LNCaP clone FGC (cell line): ENCODE measurements at places on chromosomes 5 and 9.

- DNase-seq: peak; percentile 17
Measured at GRCh38 chr9:24090566-24090965, 264.5 kb upstream of the ELAVL2 start.

DNA sequence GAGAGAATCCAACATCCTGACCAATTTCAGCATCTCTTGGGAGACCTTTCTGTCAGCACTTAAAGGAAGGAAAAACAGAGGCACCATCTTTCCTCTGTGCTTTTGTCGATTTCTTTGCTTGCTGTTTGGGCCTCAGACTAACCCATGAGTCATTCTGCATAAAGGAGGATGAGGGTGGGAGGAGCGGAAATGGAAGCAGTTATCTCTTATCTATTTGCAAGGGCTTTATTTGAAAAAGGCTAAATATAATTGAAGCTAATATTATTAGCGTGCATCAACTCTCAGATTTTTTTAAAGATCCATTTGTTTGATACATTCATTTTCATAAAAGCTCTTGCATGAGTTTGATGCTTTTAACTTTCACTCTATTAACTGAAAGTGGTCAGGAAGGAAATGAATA lies 72.9 kb downstream of the ZNF622 start:
- DNase-seq: no peak

- DNase-seq: peak; percentile 63
Measured at GRCh38 chr9:89497978-89498851, at the start of gene SEMA4D. Gene SEMA4D, minus strand, starts transcription at chr9:89498113. Its CDS starts 92,657 bp downstream, at chr9:89405456.

GRCh38 chr9:93112116-93112863 lies 16.3 kb downstream of the CARD19 start:
- DNase-seq: no peak
